Esophagus squamous epithelium (tissue), 5 donors: ENCODE measurements at places on chromosomes 2 and 18.

DNA sequence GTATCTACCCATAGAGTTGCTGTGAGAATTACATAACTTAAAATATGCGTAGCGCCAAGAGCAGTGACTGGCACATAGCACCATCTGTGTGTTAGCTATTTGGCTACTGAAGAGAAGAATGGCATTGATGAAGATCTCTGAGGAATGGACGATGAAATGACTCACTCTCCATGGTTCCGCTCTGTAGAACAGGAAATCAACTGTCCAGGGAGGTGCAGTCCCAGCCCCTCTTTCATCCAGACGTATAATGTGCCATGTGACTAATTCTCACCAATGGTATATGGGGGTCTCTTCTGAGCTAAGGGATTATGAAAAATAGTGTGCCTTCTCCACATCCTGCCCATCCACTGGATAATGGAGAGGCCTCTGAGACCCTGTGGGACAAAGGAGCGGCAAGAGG, 254.8 kb downstream of the CYP26B1 start:
- DNase-seq: no peak

- no peak for DNase-seq
These were observed 18.8 kb upstream of the MREG start for GRCh38 chr2:216031960-216032689.

DNA sequence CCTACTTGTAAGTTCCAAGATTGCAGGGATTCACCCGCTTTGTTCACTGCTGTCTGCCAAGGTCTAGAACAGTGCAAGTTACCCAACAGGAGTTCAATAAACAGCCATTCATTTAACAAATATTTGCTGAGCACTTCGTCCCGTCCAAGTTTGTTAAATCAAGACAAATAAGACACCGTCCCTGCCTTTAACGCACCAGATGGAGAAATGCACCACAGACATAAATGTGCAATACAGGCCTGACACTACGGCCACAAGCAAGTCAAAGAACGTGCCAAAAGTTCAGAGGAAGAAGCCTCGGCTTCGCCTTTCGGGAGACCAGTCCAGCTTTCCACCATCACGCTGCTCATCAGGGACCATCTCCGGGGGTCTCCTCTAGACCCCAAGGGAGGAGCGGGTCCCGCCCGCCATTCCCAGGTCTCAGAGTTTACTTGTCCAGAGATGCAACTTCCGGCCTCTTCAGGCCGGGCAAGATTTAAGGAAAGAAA, 429 bp downstream of the C2orf76 start:
- no peak for DNase-seq

DNA sequence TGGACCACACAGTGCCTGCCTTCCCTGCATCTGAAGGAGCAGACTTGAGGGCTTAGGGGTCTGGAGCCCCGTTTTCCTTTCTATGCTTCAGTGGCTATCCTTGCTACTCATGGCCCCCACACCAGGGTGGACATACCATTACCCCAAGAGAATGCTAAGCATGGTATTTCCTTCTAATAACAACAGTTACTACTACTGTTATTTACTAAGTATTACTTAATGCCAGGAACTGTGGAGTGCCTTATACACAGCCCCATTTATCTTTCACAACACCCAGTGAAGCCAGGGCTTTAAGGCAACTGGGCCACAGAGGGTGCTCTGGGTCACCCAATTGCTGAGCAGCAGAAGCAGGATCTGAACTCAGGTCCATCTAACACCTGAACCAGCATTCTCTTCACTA, 5.8 kb upstream of the PAX8 start:
- no peak for DNase-seq

DNA sequence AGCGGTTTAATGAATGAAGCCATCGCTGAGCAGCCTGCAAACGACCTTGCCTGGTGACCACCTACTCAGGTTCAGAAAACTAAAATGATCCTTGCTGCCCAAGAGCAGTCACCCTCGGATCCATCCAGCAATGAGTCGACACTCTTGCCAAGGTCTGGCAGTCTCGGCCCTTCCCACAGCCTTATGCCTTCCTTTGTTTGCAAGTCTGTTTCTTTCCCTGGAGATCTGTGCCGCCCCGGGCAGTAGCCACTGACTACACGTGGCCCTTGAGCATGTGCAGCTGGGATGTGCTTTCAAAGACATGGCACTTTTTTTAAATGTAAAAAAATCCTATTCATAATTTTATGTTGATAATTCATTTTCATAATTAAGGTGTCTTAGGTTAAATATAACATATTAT, 37.2 kb upstream of the SLC35G4 start:
- DNase-seq: no peak

DNA sequence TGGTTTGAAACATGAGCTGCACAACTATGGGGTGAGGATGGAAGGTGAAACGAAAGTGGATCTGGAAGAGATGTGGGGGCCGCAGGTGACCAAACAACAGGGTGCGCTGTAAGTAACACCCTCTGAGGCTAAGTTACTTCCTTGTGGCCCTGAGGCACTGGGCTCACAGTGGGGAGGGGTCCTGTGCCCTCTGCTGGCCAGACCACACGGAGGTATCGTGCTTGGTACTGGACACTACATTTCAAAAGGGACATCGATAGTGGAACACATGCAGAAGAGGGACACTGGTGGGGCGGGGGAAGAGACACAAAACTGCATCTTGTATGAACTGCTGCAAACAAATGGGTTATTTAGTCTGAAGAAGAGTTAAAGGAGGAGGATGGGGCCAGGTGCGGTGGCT, 110.6 kb downstream of the CLIP4 start:
- DNase-seq: no peak

- no peak for DNase-seq
These were observed 1010.9 kb upstream of the NXPH2 start for GRCh38 chr2:139790807-139791752.

DNA sequence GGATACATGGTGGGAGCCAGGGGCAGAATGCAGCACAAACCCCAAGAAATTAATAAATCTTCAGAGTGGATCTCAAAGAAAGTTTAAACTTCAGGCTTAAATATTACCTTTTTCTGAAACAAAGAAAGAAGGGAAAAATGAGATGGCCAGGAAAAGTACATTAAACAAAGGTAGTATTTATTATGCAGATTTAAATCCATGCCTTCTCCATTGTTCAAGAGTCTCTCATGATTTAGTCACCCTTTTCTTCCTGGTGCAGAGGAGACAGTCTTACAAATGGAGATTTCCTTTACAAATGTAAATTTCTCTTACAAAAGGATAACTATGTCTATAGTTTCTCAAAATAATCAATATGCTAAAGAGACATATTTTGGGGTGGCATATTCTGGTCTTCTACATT, 33.4 kb upstream of the PPM1B start:
- DNase-seq: no peak

DNA sequence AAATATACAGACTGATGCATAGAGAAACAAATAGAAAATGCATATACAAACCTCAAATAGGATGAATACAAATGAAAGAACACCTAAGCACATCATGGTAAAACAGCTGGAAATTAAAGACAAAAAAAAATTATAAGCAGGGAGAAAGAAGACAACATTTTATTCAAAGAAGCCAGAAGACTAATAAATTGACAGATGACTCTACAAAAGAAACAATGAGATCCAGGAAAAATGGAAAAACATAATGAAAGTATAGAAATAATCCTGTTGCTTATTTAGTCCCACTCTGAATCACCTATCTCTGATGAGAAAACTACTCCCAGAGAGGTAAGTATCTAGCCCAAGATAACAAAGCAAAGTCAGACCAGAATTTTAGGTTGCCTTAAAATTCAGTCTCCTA, 143.4 kb downstream of the RBM43 start:
- no peak for DNase-seq

DNA sequence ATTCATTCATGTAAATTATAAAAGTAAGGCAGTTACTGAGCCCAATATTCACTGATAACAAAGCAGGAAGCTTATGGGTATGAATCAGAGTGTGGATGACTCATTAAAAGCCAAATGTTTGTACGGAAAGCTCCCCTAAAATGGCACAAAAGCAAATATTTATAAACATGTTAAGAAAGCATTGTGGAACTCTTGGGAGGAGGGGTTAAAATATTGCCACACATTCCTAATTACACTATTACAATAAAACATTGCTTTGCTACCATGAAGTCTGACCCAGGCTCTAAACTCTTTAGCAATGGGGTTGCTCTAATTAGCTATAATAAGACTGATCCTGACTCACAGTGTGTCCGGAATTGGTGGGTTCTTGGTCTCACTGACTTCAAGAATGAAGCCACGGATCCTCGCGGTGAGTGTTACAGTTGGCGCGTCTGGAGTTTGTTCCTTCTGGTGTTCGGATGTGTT, 110.9 kb downstream of the NAB1 start:
- DNase-seq: no peak

DNA sequence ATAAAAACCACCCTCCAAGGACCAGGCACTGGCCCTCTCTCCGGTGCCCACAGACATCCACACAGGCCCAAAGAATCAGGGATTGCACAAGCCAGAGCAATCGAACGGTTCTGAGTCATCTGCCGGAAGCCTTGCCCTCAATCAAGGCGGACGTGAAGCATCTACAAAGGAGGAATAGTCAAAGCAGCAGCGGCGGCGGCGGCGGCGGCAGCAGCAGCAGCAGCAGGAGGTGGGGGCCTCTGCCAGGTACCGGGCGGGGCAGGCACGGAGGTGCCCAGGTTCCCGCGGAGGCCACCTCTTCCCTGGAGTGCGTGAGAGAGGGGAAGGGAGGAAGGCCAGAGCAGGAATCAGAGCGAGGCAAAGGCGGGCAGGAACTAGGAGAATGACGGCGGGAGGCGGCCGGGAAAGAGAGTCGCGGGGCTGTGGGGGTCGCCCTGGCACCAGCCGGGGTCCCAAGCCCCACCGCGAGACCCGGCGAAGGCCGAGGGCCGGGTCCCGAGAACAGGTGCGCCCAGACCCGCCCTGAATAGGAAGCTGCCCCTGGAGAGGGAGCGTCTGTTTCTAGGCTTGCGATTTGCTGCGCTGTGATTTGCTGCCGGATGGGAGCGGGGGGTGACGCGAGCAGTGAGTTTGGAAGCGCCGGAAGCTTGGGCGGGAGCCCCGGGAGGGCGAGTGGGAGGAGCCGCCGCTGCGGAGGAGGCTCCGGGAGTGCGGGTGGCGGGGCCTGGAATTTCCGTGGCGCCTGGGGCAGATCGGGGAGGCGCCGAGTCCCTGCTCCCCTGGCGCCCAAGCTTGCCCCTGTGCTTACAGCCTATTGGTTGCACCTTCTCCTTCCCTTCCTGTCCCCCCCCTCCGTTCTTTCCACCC, at the start of gene SERPINB8:
Gene SERPINB8, plus strand, starts transcription at position 140 of the 867 bp plus-strand sequence. CDS start 8,228 bp downstream, outside the sequence.
- peak; percentile 27 for DNase-seq

DNA sequence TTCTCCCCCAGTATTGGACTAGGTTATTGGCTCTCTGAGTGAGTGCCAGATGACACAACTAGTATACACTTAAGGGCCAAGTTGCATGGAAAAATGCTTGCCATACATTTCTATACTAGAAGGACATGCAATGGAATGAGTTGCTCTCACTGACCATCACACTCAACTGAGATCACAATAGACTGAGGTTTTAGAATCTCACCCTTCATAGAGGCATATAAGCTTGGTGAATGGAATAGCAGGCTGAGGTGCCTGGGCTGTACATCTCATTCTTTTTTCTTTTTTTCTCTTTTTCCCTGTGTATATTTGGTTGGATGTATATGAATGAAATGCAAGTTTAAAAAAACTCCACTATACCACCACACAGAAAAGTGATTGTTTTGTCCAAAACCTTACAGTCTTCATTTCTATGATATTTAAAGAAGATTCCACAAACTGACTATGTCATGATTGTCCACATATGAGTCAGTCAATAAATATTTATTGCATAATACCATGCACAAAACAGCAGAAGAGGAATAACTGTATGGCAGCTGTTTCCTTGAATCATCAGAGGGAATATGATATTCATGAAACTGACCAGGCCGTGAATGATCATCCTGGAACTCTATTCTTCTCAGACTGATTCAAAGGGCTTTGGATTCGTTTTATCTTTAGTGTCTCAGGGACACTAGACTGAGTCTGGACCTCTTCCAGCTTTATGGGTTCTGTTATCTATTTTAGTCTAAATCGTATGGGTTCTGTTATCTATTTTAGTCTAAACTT, 122.6 kb upstream of the STK17B start:
- no peak for DNase-seq

- DNase-seq: no peak
These were observed 176.0 kb downstream of the MGAT5 start for GRCh38 chr2:134429886-134430285.

DNA sequence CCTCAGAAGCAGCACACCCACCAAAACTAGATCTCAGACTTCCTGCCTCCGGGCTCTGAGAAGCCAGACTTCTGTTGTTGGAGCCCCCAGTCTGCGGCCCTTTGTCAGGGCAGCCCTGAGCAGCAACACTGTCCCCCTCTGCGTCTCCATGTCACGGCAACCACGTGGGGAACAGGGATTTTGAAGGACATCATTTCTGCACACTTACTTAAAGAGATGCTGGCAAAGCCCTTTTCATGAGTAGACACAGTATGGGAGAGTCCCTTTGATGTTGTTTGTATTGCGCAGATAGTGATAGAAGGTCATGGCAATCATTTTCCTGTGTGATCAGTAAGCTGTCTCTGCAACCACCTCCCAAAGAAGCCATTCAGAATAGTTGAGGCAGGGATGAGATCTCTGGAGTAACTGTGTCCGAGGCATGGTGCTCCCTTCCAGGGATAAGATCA, 69.1 kb upstream of the ID2 start:
- DNase-seq: no peak

- DNase-seq: no peak
These were observed 14.1 kb upstream of the ZDBF2 start for GRCh38 chr2:206260188-206261012.

DNA sequence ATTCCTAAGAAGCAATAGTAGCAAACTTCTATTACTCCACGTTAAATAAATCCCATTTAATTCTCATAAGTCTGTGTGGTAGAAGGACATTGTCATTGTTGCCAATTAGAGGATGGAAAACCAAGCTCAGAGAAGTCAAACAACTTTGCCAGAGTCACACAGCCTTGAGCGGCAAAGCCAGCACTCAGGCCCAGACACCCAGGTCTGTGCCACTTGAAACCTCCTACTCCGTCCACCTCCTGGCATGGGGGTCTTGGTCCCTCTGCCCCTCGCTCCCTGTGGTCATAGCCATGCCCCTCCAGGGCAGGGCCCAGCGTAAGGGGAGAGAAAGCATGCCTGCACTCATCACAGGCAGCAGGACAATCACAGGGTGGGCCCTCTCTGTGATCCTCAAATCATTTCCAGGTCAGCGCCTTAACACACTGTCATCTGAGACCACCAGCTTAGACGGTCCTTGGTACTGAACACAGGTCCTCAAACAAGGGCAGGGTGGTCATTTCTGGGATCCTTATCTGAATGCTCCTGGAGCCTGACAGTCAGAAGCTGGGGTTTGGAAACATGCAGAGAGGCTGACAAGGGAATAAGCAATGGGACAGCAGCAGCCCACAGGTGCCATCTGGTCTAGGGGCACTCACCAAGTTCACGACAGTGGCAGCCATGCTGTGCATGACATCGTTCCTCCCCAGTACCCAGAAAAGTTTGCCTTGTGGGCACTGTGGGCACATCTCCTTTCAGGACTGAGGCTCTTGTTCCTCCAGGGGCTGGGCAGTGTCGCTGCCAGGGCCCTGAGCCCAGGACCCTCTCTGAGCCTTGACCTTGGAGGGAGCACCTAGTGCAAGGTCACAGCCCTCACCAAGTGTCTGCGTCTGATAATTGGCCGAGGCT, 38.2 kb downstream of the FAM178B start:
- no peak for DNase-seq

- DNase-seq: no peak
These were observed 274.8 kb upstream of the TRIB2 start for GRCh38 chr2:12441750-12442475.
